PC-9 (cell line): ENCODE measurements at places on chromosomes 12 and 14. TPM values are rescaled to one million over a fixed set of nuclear protein-coding genes. Genes with fewer than 3 reads are reported as not detected.
A peak's percentile ranks its signal among the peaks of the same experiment; 100 is the strongest.

GRCh38 chr12:53060064-53060720, 10.3 kb downstream of the TNS2 start:
- H3K36me3 ChIP-seq: no peaks in the 10 kb centered on the region
- no peak overlapping the region for H3K27ac ChIP-seq
- no peak for DNase-seq
- no peaks in the 10 kb centered on the region for H3K27me3 ChIP-seq

The CS gene
- total RNA-seq: 203 and 205 TPM in 2 replicates

- H3K27me3 ChIP-seq: no peaks in the 10 kb centered on the region
- peaks cover 91% of the 10 kb centered on the region for H3K4me1 ChIP-seq
- H3K4me3 ChIP-seq: no peak overlapping the region
- DNase-seq: no peak
- peak overlapping the region; percentile 94 for H3K27ac ChIP-seq
Observed at GRCh38 chr14:61478971-61479473, 157.6 kb downstream of the PRKCH start.

DNA sequence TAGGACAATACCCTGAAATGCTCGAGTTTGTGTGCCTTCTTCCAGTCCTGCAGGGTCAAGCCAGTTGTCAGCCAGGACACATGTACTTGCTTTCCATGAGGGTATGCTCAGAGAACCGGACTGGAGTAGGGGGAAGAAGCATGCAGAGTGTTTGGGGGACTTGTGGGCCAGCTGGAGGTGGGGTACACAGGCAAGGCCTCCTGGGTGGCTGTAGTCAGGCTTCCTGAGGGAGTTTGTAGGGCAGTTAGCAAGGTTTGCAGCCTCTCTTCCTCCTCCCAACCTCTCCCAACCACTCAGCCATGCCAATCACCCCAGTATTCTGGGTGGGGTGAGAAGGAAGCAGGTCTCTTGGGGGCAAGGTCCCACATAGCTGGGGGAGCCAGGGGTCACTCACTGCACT, 47.0 kb upstream of the RHOJ start:
- no peak overlapping the region for H3K27ac ChIP-seq
- no peak for DNase-seq
- no peaks in the 10 kb centered on the region for H3K27me3 ChIP-seq
- H3K36me3 ChIP-seq: no peaks in the 10 kb centered on the region
- H3K4me3 ChIP-seq: no peak overlapping the region
- no peaks in the 10 kb centered on the region for H3K4me1 ChIP-seq

- H3K36me3 ChIP-seq: no peaks in the 10 kb centered on the region
- DNase-seq: no peak
- no peaks in the 10 kb centered on the region for H3K27me3 ChIP-seq
- H3K4me3 ChIP-seq: no peak overlapping the region
- H3K4me1 ChIP-seq: peaks cover 19% of the 10 kb centered on the region
Observed at GRCh38 chr12:92550254-92550653, 152.5 kb upstream of the PLEKHG7 start.

DNA sequence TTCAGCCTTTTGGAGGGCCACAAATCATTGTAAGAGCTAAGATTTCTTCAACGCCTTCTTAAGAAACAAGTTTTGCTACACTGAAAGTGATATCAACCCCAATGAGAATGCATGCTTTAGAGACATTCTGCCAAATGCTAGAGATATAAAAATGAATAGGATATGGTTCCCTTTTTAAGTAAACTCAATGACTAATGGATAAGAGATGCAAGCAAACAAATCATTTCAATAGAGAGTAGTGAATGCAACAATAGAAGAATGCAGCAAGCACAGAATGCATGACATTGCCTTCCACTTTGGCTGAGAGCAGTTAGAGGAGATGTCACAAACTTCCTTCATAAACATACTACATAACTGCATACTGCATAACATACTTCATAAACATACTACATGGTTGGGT, 116.4 kb downstream of the PDZRN4 start:
- no peak overlapping the region for H3K4me3 ChIP-seq
- H3K4me1 ChIP-seq: peaks cover 17% of the 10 kb centered on the region
- H3K27me3 ChIP-seq: no peaks in the 10 kb centered on the region
- H3K36me3 ChIP-seq: no peaks in the 10 kb centered on the region
- peak overlapping the region; percentile 23; the same call in 1 of the 2 replicates for H3K27ac ChIP-seq

DNA sequence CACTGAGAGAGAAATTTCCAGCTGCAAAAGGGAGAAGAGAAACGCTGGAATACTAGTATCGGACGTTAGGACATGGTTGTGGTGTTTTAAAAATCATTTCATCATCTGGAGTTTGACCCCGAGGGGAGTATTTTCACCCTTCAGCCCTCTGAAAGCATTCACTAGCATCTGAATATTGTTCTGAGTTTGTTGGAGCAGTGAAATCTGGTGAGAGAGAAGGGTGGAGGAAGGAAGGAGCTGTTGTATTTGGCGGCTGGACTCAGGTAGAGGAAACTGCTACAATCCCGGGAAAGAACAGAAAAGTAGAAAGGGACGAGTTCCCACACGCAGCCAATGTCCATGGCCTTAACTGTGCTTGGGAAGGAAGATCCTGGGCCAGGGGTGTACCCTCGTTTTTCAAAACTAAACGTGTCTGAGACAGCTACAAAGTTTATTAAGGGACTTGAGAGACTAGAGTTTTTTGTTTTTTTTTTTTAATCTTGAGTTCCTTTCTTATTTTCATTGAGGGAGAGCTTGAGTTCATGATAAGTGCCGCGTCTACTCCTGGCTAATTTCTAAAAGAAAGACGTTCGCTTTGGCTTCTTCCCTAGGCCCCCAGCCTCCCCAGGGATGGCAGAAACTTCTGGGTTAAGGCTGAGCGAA, 896 bp upstream of the CDKN1B start:
- peaks cover 31% of the 10 kb centered on the region for H3K4me1 ChIP-seq
- H3K27ac ChIP-seq: peak overlapping the region; percentile 98
- no peaks in the 10 kb centered on the region for H3K27me3 ChIP-seq
- DNase-seq: peak; percentile 19
- H3K4me3 ChIP-seq: peak overlapping the region; percentile 96
- peaks cover 27% of the 10 kb centered on the region for H3K36me3 ChIP-seq

DNA sequence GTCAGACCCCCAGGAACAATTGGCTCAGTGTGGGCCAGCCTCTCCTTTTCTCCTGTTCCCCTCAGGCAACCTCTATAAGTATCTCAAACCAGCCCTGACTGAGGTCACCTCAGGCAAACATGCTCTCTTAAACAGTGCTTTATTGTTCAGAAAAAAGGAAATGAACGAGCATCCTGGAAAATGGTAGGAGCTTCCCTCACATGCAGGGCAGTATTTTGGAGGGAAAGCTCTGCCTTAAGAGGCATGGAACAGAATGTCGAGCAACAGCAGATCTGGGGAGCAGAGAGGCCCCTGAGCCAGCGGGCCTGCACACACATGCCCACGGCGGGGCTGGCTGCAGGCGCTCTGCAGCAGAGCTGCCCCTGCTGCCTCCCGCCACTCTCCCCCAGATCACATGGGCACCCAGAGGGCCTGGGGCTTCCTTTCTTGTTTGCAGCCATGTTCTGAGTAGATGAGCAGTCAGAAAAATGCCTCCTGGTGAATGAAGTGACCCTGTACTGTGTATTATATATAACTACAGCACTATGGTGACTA, 42.0 kb downstream of the MOK start:
- H3K27me3 ChIP-seq: no peaks in the 10 kb centered on the region
- H3K27ac ChIP-seq: peak overlapping the region; percentile 20
- H3K36me3 ChIP-seq: no peaks in the 10 kb centered on the region
- H3K4me3 ChIP-seq: no peak overlapping the region
- peak; percentile 84 for DNase-seq

- no peaks in the 10 kb centered on the region for H3K27me3 ChIP-seq
- no peak overlapping the region for H3K27ac ChIP-seq
- no peak overlapping the region for H3K4me3 ChIP-seq
- H3K4me1 ChIP-seq: no peaks in the 10 kb centered on the region
Observed at GRCh38 chr14:53010193-53011040, 59.6 kb upstream of the FERMT2 start.

GRCh38 chr14:105093431-105094192, 28.4 kb upstream of the GPR132 start:
- peak; percentile 86 for DNase-seq
- H3K27ac ChIP-seq: peak overlapping the region; percentile 77
- peak overlapping the region; percentile 96 for H3K4me3 ChIP-seq
- H3K4me1 ChIP-seq: peaks cover 48% of the 10 kb centered on the region
- no peaks in the 10 kb centered on the region for H3K27me3 ChIP-seq

DNA sequence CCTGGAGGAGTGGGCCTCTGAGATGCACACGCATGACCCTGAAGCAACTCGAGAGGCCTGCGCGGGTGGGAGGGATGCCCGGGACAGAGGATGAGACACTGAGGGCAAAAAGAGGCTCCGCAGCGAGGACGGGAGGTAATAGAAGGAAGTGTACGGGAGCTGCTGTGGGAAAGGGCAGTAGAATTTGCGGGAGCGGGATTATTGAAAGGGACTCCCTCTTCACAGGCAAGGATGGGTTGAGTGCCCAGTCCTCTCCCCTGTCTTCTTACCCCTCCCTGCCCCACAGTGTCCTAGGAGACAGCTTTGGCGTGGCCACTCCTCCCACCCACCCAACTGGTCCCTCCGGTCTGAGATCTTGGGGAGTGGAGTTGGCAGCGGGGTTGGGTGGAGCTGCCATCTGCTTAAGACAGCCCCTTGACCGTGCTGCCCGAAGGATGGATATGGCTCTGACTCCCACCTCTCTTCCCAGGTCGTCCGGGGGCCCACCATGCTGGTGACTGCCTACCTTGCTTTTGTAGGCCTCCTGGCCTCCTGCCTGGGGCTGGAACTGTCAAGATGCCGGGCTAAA, 15.7 kb upstream of the ESPL1 start:
- H3K27me3 ChIP-seq: no peaks in the 10 kb centered on the region
- peak; percentile 81 for DNase-seq

- H3K4me1 ChIP-seq: peaks cover 8% of the 10 kb centered on the region
- no peaks in the 10 kb centered on the region for H3K27me3 ChIP-seq
- no peak for DNase-seq
- no peaks in the 10 kb centered on the region for H3K36me3 ChIP-seq
Observed at GRCh38 chr12:52826611-52827498, 7.3 kb downstream of the KRT79 start.

- no peaks in the 10 kb centered on the region for H3K4me1 ChIP-seq
- H3K36me3 ChIP-seq: no peaks in the 10 kb centered on the region
- DNase-seq: no peak
- peaks cover 13% of the 10 kb centered on the region for H3K27me3 ChIP-seq
- H3K27ac ChIP-seq: no peak overlapping the region
Observed at GRCh38 chr12:117394491-117394890, 33.1 kb upstream of the NOS1 start.

The FAM181A gene
- total RNA-seq: not detected in 2 replicates
